Kidney epithelial cell (primary cell): ENCODE measurements at places on chromosomes 12 and 14. TPM values are rescaled to one million over a fixed set of nuclear protein-coding genes. Genes with fewer than 3 reads are reported as not detected.

DNA sequence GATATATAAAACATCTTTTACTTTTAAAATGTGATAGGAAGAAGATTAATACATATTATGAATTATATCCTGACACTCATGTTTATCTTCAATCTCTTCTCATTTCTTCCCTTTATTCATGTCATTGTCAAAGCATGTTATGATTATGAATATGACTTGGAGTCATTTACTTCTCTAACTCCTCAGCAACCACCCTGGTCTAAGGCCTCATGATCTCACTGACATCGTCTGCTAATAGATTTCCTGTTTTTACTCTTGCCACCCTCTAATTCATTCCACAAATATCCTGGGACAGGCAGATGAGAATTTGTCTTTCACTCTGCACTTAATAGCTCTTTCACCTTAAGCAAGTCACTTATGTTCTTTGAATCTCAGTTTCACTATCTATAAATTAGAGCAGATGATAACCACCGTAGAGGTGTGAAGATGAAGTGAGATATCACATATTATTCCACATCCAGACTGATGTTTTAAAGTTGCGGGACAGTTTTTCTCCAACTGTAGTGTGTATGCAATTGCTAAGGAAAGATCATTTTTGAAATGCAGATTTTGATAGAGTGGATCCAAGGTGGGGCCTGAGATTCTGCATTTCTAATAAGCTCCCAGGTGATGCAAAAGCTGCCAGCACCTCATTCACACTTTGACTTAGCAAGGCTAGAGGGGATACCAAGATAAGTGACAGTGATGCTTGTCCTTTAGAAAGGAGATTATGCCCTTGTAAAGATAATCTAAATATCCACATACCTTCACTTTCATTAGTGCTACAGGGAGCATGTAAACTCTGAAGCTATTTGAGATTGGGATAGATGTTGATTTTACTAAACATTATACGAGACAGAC is 3.3 kb upstream of the IAPP start:
- no peak for DNase-seq

DNA sequence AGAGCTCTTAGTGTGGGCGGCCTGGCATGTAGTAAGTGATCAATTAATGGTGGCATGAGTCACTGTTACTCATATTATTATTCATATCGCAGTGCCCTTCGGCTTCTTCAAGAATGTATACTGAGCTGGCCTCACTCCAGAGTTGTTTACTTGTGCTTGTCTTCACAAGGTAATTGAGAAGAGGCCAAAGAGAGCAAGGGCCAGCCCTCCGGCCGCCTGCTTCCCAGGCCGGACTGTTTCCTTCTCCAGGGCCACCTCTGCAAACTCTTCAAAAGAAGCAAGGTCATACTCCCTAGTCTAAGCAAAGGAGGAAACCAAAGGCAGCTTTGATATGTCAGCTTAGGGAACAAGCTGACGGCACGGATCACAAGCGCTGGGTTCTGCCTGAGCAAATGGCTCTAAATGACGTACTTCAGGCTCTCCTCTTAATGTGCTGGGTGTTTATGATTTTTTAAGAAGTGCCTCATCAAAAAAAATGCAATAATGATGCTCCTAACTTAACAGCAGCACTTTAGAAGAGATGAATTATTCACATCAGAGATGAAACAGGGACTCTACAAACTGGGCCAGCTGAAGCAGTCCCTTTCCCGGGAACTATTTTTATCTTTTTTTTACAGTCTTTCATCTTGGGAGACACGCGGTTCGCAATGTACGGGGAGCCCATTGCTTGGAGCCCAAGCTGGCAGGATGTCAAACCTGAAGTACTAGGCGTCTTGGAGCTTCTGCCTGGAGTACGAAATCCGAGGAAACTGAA is 65.6 kb upstream of the DLK1 start:
- no peak for DNase-seq

GRCh38 chr12:52023182-52023975 is 16.6 kb downstream of the TAMALIN start:
- no peak for DNase-seq

- DNase-seq, result no peak
Observed at GRCh38 chr12:4434301-4434700, 11.3 kb downstream of the FGF6 start.

GRCh38 chr12:119177056-119177325 is 1.7 kb upstream of the HSPB8 start:
- no peak for DNase-seq

DNA sequence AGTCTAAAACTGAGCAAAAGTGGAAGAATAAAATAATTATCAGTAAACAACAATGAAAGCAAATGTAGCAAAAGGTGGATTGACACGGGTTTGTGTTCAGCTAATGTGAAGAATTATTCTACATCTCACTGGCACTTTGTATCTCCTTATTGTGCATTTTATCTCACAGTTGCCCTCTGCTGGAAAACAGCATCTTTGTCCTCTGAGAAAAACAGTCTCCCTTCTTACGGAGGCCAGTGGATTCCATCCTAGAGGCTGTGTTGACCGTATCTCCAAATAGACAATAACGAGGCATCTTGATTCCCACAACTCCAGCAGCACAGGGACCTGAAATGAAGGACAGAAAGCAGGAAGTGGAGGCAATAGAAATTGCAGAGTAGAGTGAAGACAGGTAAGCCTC is 51.3 kb upstream of the PLBD1 start:
- no peak for DNase-seq

- DNase-seq, result no peak
Observed at GRCh38 chr14:32576088-32576795, 247.1 kb downstream of the AKAP6 start.

DNA sequence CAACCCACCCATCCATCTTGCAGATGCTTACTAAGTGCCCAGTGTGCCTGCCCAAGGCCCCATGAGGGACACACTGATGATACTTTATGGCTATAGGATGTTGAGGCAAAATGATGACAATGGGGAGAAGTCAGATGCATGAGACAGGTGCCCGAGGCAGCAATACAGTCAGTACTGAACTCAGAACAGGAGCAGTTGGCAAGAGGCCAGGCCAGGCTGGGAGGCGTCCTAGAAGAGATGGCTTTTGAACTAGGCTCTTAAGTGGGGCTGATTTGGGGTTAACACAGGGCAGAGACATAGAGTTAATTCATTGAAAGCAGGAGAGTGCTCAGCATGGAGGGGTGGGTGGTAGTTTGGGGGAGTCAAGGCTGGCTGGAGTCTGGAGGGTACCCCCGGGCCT is 15.6 kb downstream of the PLBD2 start:
- DNase-seq, result no peak

DNA sequence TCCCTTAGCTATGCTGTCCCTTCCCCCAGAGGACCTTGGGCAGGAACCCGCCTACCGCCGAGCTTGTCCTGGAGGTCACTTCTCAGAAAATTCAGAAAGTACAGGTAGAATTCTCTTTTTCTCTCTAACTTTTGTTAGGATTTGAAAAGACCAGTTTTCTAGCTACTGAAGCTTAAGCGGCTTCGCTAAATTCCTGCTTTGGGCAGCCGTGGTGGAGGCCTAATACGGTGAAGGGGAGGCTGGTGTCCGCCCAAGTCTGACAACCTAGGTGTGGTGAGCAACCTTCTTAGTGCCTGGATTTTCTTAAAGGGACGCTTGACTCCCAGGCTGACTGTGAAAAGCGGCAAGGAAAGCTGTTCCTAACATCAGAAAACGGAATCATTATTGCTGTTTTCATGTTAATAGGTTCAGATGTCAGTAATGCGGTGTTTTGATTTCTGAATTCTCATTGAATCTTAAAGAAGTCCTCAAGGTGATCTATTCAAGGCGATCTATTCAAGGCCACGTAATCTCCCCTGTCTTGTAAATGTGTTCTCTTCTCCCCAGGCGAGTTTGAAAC is 835 bp downstream of the FGD4 start:
- DNase-seq, result no peak

GRCh38 chr14:56358275-56358674 is 221.3 kb upstream of the TMEM260 start:
- DNase-seq, result no peak

GRCh38 chr12:9750276-9751203 is 10.2 kb downstream of the CD69 start:
- no peak for DNase-seq

GRCh38 chr12:51056242-51056641 is 8.1 kb downstream of the LETMD1 start:
- DNase-seq, result no peak

GRCh38 chr12:132633901-132634300 is 15.3 kb downstream of the P2RX2 start:
- no peak for DNase-seq

GRCh38 chr14:58796242-58797009 is 158.7 kb downstream of the DACT1 start:
- no peak for DNase-seq

DNA sequence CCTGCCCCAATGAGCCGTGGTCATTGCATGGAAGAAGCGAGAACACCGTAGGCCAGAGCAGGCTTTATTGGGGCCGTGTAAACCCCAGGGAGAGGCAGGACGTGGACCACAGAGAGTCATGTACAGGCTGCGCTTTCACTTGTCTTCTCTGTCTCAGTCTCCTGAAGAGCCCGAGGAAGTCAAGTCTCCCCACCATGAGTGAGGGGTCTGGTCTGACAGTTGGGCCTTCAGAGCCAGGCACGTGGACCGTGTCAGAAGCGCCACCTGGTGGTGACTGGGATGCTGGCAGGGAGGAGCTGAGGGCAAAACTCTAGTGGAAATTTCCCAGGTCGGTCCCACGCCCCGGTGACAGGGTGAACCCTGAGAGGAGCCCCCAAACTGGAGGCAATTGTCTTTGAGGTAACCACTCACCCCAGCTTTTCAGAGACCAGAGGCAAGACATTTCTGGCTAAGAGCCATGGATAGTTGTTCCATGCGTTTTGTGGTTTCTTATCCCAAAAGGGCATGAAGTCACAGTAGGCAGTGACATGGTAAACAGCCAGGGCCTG is 17.4 kb downstream of the RPS6KL1 start:
- DNase-seq, result no peak

DNA sequence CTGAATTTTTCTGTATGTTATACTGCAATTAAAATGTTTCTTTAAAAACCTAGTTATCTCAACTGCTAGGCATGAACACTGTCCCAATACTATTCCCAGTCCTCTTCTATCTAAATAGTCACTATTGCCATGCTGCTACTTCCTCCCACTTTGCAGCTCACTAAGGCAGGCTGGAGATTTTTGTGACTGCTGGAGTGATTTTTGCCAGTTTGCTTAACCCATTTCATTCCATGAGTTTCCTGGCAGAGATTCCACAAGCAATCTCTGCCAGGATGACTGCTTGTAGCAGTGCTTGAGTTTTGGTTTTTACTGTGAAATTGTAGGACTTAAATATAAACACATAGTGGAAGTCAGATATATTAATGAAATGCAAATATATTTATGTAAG is 80.8 kb downstream of the BHLHE41 start:
- DNase-seq, result no peak

DNA sequence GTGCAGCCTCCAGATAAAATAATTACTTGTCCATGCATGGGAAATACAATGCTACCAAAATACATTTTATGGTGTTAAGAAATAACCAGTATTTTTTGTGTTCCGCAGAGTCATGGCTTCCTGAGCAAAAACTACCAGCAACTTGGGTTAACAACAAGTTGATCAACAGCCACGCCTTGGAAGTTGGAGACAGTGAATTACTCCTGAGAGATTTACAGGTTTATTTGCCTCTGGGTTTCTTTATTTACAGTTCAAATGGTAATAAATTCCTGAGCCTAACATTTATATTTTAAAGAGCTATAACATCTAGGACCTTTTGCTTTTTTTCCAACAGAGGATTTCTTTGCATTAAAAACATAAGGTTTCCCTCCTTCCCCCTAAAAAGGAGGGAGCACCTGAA is 194.0 kb downstream of the IPO8 start:
- no peak for DNase-seq

The POU6F1 gene
- 2.6 and 3.9 TPM in 2 replicates for total RNA-seq

The SLC25A21 gene
- 2.1 and 51.1 TPM in 2 replicates for total RNA-seq

The HELB gene
- total RNA-seq, result 2.5 and 3.5 TPM in 2 replicates

The ZCCHC8 gene
- total RNA-seq, result 23.4 and 25.3 TPM in 2 replicates

The ABHD4 gene
- total RNA-seq, result 23.2 and 23.6 TPM in 2 replicates

The GPR84 gene
- not detected in 2 replicates for total RNA-seq

The GNPTAB gene
- 24.9 and 26.5 TPM in 2 replicates for total RNA-seq

The PZP gene
- not detected in 2 replicates for total RNA-seq
